ENCODE measurements at places on chromosomes 11 and 22.

- no peak for DNase-seq
Measured at GRCh38 chr11:35106595-35106994, 32.4 kb upstream of the CD44 start.

DNA sequence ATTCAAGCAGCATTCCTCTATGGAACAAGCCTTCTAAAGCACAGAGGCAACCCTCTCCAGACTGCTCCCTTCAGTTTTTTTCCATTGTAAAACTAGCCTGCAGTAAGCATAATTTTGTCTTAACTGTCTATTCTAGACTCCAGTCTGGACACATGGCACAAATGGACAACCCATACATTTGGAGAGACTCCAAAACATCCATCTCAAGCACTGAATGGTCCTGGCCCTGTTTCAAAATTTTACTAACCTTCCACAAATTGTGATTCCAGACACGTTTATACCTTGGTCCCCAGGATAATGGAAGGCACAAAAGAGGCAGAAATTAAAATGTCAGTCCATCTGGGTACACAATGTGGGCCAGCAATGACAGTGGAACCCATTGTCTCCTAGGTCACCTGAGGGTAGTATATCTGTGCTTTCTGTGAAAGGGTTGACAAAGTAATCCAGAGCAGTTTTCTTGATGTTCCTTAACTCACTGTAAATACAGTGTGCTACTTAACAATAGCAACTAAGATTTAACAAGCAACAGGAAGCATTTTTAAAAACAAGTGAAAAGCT lies 16.2 kb upstream of the SESN3 start:
- DNase-seq = no peak

DNA sequence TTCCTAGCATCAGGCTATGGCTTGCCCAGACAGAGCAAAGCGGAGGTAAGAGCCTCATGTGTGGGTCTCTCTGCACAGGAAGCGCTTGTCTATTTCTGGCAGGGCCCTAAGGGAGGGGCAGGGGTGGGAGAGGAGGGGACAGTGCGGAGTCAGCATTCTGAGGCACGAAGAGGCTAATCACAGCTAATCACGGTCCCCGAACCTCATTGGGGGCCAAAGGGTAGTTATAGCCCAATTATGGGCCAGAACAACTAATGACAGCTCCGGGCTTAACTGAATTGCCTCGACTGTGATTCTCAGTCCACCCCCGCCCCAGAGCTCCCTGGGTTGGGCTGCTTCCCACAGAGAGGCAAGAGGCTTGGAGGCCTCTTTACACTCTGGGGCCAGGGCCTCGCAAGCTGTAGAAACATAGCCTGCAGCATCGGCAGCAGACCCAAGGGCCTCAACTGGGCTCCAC lies 72.7 kb upstream of the PRDM11 start:
- DNase-seq = no peak

DNA sequence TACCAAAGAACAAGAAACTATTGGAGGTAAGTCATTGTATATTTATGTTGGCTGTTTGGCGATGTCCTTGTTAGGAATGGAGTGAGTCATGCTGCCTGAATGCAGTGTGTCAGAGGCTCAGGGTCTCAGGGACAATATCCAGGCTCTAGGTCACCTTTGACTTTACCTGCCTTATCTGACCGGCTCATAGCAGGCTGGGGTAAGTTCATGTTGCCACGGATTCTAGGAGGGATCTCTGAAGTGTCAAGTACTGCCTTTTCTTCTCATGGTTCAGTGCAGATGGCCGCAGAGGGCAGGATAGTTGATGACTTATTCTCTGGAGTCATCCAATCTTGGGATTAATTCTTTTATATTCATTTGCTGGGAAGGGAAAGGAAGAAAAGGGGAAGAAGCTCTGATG lies 53.2 kb downstream of the SPON1 start:
- no peak for DNase-seq

DNA sequence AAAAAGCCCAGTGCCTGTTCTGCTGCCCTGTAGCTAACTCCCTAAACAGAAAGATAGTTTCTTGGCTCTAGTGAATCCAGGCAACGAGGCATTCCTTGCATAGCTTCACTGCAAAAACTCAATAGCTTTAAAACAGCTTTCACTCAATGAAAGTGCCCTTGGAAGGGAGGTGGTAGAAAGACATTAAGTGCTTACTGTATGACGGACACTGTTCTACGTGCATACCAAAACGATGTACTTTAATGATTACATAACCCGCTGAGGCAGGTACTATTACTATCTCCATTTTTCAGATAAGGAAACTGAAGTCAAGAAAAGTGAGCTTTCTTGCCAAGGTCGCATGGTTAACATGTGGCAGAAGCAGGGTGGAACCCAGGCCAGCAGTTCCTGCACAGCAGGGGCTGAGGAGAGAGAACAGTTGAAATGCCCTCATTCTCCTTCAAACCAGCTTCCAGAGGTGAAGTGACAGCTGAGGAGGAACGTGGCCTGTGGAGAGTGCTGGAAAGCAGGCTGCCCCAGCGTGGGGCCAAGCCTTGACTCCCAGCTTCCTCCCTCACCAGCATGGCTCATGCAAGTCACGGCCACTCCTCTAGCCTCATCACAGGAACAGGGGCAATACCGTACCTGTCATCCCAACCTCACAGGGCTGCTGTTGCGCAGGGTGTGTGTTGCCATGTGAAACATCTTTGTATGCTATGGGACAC lies 227.5 kb upstream of the NARS2 start:
- no peak for DNase-seq

DNA sequence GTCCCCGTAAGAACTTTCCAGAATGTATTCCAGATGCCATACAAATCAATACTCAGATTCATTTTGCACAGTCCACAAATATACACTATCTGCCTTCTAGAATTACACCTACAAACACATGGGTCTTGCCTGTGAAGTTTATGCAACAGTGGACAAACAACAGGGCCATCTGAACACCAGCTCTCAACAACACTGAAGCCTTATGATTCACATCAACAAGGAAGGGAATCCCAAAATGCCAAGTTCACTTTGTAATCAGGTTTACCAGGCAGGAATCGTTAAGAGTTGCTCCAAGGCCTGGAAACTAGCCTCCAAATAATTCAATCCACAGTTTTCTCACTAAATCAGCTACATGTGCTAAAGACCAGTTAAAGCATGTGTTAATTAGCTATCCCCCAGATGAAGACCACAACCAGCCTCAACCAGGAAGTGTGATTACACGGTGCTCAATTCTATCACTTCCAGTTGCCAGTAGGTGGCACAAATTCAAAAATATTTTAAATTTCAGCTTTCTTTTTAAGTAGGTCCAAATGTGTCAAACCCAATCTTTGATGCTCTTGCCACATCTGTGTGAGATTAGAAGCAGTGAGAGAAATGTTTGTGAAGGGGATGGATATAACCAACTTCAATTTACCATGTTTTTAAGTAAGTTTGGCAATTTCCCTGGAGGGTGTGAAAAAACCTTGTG lies 139.1 kb upstream of the BDNF start:
- DNase-seq = no peak

DNA sequence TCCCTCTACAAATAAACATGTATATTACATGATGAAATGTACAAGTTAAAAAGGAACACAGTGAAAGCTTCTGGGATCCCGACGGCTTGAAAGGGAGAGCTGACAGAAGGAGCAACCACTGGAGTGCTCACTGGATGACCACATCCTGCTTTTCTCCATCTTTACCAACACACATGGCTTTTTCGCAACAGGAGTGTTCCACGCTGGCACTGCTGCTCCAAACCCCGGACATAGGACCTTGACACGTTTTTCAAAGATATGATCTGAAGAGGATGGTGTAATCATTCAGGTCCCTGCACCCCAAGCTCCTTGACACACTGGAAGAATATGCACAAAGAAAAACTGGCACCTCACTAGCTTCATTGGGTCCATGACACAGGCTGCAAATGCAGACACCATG lies 121.9 kb downstream of the LARGE1 start:
- DNase-seq = no peak

DNA sequence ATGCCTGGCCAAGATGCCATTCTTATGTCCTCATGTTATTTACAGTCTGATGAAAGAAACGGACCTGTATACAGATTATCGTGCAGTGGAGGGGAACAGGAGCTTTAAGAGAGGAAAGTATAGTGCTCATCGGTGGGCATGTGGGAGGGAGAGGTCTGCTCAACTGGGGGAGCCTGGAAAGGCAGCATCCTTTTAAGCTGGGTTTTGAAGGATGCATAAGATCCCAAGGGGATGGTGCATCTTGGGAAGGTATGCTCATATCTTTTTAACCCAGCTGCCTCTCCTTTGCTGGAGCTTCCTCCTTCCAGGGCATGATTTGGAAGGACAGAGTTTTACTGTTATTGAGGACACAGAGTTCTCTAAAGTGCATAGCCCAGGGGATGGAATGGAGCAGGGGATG lies 34.8 kb downstream of the MIAT start:
- DNase-seq = no peak

Data from activated CD4-positive, alpha-beta T cell treated with anti-CD3 and anti-CD28 coated beads, Interleukin-2, amount 50 U/mL, for 16 hours (primary cell).